LHCN-M2 (cell line): ENCODE measurements at places on chromosomes 6 and 20.

DNA sequence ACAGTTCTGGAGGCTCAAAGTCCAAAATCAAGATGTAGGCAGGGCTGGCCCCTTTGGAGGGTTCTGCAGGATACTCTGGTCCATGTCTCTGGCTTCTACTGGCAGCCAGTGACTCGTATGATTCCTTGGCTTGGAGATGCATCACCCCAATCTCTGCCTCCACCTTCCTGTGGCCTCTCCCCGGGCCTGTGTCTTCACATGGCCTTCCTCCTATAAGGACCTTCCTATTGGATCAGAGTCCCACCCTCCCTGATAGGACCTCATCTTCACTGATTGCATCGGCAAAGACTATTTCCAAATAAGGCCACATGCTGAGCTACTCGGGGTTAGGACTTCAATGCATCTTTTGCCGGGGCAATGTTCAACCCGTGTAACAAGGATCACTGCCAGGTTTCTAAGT is 509.0 kb downstream of the CD83 start:
- no peak for DNase-seq

GRCh38 chr6:170452767-170453545 is 100.2 kb downstream of the PSMB1 start:
- DNase-seq, result no peak

- DNase-seq, result no peak
Observed at GRCh38 chr20:48291896-48292295, 506.6 kb upstream of the SULF2 start.

- DNase-seq, result no peak
Observed at GRCh38 chr6:135165031-135165430, 16.1 kb upstream of the MYB start.

DNA sequence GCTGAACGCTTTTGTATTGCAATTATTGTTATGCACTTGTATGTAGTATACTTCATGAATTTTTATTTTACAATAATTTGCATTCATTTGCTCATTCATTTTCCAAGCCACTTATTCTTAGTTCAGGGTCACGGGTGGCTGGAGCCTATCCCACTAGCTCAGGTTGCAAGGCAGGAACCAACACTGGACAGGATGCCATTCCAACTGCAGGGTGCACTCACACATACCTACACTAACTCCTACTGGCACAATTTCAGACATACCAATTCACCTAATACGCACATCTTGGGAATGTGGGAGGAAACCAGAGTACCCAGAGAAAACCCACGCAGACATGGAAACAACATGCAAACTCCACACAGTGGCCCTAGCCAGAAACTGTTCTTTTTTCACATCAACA is 61.8 kb downstream of the LMBRD1 start:
- DNase-seq, result no peak

GRCh38 chr6:136795386-136795785 is 3.1 kb upstream of the MAP3K5 start:
- no peak for DNase-seq

- DNase-seq, result no peak
Observed at GRCh38 chr6:90677440-90677839, 90.6 kb upstream of the MAP3K7 start.

- DNase-seq, result no peak
Observed at GRCh38 chr20:51154708-51155690, 132.1 kb upstream of the KCNG1 start.

- peak; percentile 20 for DNase-seq
Observed at GRCh38 chr6:34723203-34723602, 26.6 kb upstream of the ILRUN start.

DNA sequence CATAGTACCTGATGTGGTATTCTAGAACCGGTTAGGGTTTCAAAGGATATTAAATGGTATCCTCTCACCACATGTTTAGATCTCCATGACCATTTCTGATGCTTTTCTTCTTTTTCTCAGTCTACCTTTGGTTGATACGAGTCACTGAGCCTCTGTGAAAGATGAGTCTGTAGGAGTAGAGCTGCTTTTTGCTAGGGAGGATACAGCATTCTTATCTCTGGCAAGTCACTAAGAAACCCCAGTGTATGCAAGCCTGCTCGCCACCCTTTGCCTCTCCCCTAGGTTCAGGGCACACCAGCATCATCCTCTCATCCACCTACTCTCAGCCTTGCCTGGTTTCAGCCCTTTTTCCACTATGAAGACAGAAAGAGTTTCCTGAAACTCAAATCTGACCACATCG is 89.9 kb downstream of the MTFR2 start:
- no peak for DNase-seq

GRCh38 chr6:69289689-69290495 is 506.9 kb downstream of the LMBRD1 start:
- DNase-seq, result no peak

GRCh38 chr20:23970049-23970448 is 18.5 kb downstream of the GGTLC1 start:
- no peak for DNase-seq

DNA sequence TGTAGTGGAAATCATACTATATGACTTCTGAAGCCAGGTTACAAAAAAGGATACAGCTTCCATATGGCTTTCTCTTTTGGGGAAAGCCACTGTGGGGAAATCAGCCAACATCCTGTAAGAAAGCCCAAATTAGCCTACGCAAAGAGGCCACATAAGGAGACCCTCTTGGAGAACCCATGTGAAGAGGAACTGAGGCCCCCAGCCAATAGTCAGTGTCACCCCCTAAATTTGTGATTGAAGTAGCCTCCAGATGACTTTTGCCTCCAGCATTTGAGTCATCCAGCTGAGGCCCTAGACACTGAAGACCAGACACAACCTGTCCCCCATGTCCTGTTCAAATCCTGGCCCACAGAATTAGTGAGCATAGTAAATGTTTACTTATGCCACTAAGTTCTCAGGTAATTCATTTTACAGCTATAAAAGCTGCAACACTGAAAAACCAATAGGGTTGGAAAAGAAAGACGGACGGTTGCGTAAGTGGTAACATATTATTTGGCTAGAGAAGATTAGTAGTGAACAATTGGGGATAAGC is 60.4 kb downstream of the HMGCLL1 start:
- DNase-seq, result no peak

GRCh38 chr6:157699777-157700636 is 123.0 kb upstream of the SNX9 start:
- DNase-seq, result no peak

- no peak for DNase-seq
Observed at GRCh38 chr6:167547751-167548150, 222.9 kb downstream of the TTLL2 start.

DNA sequence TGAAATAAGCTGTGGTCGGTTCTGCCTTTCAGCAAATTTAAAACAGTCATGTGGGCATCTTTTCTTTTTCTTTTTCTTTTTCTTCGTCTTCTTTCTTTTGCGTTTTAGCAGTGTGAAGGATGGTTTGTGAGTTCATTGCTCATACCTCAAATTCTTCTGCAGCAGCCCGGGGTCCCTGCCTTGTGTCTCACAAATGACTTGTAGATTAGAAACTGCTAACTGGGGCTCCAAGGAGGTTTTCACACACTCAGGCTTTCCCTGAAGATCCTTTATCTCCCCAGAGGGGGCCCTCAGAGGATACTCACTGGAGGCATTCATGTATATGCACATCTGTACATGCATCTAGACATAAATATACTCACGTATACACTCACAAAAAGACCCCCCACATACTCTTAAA is 1.7 kb downstream of the SMOC2 start:
- no peak for DNase-seq

GRCh38 chr6:141123049-141123448 is 1009.7 kb upstream of the GJE1 start:
- DNase-seq, result no peak

GRCh38 chr20:6698056-6698455 is 69.4 kb upstream of the BMP2 start:
- peak; percentile 78 for DNase-seq

DNA sequence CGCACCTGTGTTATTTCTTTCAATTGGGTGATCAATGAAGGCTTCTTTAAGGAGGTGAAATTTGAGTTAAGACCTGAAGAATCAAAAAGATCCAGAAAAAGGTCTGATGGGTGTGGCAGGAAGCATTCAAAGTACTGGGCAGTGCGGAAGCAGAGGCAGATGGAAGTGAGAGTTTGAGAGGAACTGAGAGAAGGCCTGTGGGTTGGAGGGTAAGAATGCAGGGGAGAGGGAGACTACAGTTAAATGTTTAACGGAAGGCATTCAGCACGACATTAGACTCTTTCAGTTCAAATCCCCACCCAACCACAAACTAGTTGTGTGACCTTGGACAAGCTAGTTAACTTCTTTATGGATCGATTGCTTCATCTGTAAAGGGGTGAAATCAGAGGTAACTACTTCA is 50.5 kb upstream of the GCM1 start:
- DNase-seq, result no peak
